ENCODE measurements at places on chromosomes 5 and 9.

DNA sequence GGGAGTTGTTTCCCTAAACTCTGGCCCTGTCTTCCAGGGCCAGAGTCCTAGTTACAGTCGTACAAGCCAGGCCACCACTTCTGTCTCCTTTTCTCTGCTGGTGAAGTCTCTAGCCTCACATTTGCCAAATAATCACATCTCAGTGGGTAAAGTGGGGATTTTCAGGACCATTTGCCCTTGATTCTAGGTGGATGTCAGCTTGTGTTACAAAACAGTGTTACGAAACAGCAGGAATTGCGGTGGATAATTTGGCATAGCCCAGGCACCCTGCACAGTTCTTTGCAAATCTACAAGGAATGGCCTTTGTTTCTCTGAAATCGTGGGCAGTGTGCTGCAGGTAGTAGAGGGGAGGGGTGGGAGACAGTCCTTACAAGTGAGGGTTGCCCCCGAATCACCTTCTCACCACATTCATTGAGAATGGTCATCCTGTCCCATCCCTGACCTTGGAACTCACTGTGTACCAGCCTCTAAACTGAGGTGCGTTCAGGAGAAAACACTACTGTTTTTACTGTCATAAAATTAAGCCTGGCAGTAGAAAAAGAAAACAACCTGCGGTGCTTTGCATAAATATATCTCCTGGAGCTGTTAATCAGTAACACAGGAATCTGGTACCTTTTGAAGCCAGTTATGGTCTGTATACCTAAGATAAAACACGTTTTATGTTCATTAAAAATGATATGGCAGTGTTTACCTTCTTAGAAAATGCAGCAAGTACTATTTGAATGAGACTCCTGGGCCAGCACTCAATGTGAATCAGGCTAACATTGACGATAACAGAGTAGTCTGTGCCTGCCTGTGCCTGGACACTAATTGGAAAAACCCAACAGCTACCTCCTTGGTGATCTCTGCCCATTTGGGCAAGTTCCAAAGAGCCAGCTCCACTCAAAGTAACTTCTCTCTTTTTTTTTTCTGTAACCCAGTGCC is 44.3 kb downstream of the CYSTM1 start:
- DNase-seq, result no peak

GRCh38 chr5:123036391-123037103 is at the start of gene PPIC:
TSS of gene PPIC (minus strand) at chr5:123036725. CDS start at chr5:123036625, 100 bp downstream.
- DNase-seq, result peak; percentile 90

GRCh38 chr9:551986-552929 is 289.2 kb upstream of the DMRT1 start:
- DNase-seq, result no peak

GRCh38 chr5:84036842-84037241 is 316.2 kb upstream of the HAPLN1 start:
- DNase-seq, result peak; percentile 9

DNA sequence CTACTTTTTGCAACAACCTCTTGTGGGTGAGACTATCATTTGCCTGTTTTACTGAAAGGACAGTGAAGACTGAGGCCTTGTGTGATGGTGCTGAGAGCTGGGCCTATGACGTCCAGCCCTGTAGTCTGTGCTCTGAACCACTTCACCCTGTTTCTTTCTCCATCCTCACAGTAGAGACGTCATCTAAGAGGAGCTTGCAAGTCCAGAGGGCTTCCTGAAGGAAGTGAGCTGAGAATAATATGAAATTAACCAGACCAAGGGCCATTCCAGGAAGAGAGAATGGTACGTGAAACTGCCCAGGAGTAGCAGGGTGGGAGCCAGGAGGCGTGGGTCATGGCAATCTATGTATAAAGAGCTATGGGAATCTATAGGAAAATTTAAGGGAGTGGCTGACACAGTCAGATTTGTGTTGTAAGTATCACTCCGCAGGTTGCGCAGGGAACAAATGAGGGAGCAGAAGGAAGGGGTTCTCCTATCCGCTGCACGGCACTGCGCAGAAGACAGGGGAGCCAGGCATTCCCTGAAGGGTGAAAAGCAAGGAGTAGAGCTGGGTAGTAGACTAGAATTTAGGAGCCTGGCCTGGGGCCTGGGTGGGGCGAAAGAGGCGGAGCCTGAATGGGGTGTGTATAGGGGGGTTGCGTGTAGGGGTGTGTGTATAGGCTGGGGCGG is 596 bp upstream of the FGFR4 start:
- no peak for DNase-seq

DNA sequence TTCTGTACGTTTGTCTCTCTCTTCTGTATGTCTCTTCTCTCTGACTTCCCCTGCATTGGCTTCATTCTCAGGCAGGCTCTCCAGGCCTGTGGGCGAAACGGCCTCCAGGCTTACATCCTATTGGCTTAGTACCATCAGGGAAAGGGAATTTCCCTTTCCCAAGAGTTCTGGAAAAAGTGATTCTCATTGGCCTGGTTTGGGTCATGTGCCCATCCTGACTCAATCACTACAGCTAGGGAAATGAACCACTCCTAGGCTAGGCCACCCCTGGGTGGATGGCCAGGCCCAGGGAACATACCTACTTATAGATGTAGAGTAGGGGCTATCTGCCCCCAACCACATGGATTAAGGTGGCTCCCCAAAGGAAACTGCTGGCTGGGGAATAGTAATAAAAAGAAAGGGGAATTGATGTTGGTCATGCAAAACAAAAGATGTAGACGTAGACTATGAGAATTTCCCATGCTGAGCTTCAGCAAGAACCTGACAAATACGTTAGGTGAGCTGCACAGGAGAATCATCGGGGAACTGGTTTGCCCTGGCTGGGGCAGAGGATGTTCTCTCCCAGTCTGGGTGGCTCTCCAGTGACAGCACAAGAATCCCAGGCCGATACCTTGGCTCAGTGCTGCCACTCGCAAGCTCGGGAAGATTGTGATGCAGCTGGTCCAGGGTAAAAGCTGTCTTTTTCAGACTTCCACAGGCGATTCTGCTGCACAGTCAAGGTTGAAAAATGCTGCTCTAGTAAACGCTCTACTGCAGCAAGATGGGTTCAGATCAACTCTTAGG is 3.7 kb upstream of the EGR1 start:
- DNase-seq, result no peak

GRCh38 chr5:88659529-88660263 is 223.3 kb downstream of the MEF2C start:
- DNase-seq, result peak; percentile 14

DNA sequence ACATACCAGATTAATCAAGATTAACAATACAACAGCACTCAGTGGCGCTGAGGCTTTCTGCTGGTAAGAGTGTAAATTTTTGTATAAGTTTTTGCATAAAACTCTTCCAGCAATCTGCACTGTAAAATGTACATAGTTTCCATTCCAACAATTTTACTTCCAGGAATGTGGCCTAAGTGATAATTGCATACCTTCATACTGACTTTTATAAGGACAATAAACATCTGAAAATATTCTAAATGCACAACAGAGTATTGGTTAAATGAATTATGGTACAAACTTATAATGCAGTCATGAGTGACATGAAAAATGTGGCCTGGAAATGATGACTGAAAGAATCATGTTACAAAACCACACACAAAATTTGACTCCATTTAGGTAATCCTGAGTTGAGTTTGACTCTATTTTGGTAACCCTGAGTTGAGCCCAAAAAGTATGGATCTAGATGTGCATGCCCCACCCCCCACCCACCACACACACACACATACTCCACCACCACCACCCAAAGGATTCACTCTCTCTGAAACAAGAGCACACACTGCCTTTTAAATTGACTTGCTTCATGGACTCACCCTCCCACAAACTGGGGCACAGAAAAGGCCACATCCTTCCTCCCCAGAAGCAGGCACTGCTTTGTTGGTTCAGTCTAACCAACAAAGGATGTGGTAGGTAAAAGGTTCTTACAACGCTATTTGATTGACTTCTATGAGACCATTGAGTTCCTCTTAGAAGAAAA is 137.6 kb downstream of the SUSD1 start:
- no peak for DNase-seq

DNA sequence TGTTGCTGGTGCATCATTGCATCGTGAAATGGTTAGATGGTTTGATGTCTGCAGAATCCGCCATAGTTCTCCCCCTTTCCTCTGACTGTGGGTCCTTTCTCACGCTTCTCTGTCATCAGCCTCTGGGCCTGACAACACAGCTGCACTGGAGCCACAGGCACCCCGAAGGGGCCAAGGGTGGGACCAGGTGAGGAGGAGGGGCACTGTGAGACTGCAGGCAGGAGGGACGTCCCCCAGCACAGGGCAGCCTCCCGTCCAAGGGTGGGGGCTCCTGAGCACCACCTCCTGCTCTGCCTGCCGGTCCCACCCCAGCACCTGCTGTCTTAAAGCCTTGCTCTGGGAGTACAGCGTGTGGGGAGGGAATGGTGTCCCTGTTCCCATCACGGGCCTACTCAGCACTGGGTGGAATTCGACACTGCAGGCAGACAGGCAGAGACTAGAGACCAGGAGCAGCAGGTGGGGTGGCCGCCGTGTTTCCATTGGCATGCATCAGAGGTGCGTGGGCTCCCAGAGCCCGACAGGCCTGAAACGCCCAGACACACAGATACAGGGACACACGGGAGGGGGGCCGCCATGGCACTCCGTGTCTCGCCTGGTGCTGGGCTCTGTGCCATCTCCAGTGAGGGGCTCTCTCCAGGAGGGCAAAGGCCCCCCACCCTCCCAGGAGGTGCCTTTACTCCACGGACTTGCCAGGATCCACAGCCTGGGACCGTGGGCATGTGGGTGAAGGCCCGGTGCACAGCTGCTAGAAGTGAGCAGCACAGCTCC is 15.0 kb downstream of the CACNA1B start:
- DNase-seq, result no peak

DNA sequence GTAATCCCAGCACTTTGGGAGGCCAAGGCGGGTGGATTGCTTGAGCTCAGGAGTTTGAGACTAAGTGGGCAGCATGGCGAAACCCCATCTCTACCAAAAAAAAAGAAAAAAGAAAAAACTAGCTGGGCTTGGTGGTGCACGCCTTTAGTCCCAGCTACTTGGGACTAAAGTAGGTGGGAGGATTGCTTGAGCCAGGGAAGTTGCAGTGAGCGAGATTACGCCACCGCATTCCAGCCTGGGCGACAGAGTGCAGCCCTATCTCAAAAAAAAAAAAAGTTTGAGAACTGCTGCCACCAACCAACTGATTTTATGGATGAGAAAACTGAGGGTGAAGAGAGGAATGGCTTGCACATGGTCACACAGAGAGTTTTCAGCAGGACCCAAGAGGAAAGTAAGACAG is 175.1 kb downstream of the DOCK8 start:
- no peak for DNase-seq

DNA sequence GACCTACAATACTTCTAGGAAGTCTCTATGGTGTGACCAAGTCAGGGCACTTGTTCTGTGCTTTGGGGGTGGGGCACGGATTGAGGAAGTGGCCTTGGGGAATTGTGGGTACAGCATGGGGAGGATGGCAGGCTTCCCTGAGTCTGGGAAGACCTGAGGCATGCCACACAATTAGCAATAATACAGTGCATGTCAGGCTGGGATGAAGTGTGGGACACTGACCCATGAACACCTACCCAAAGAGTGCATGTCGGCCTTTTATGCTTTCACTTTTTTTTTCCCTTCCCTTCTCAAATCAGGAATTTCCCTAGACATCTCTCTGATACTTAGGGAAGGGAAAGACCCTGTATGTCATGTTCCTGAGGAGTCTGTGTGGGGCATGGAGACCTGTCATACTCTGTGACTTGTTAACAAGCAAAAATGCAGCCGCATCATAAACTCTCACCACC is 146.4 kb downstream of the PALM2AKAP2 start:
- no peak for DNase-seq

DNA sequence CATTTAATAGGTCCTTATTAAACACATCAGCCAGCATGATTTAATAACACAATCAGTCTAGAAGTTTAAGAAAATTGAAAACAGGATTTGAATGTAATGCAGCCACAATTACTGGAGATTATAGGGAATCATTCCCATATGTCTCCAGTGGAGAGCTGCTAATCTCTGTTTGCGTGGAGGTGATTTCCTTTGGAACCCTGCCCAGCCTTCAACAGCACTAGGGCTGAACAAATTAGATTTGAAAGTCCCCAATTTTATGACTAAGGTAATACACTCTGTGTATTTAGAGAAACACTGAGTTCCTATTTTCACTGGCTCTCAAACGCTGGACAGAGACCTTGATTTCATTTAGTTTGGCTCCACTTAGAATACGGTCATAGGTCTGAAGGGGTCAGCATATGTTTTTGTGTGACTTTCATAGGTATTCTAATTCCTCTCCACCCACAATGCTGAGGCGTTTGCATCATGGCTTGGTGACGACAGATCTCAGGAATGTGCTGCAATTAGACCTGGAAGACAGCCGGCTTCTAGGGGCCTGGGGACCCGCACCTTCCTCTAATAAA is 508.3 kb downstream of the EBF1 start:
- peak; percentile 40 for DNase-seq

GRCh38 chr9:35112257-35113020 is 3.2 kb downstream of the ATOSB start:
- DNase-seq, result no peak

- no peak for DNase-seq
Measured at GRCh38 chr9:121718501-121718900, 67.1 kb downstream of the DAB2IP start.

GRCh38 chr5:169369130-169369529 is 68.2 kb upstream of the SLIT3 start:
- no peak for DNase-seq

DNA sequence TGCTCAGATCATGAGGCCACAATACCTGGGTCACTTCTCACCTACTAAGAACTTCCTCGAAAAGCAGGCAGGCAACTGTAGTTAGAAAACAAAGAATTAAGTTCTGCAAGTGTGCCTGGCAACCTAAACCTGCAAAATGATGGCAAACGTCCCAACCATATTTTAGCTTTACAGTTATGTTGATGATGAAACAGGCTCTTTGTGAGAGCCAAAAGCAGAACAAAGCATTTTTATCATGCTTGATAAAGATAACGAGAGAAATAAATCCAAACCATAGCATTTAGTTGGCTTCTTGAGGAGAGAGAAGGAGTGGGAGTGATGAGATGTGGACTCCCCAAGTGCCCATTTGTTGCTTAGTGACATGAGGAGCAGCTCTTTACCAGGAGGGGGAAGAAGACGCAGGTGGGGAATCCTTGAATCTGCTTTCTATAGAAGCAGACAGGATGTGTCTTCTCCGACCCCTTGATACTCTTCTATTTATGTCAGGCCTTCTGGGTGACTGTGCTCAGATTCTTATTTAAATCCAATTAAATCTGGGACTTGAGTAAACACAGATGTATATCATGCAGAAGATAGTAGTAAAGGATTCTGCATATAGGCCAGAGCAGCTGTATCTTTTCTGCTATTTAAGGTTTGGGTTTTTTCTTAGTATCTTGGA is 221.2 kb downstream of the TMEM167A start:
- DNase-seq, result no peak

DNA sequence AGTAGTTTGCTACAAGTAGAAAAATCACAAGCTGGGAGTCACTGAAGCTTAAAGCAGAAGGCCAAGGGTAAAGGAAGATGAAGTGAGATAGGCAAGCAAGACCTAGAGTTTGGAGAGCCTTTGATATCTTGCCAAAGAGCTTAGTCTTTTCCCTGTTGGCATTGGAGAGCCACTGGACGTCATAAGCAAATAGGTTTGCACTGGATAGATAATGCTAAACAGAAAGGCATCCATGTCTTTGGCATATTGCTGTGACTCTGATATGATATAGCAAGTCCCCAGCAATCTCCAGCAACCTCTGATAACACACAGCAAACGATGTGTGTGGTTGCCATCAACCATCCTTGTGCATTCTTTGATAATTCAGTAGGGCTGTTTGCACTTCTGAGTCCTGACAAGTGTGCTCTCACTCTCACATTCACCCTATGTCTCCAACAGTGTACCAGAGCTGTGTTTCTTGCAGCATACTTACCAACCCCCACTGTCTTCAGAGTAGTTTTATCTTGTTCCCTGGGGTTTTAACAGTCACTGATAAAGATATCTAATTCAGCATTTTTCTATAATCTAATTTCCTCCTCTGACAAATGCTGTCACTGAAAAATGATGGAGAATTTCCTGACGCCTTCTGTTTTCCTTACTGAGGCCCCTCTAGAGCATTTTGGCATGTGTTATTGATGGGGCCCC is 16.9 kb upstream of the FREM1 start:
- DNase-seq, result no peak

Data from iPS-NIHi11 (cell line).